ENCODE measurements at places on chromosomes 16 and 17. TPM values are rescaled to one million over a fixed set of nuclear protein-coding genes. Genes with fewer than 3 reads are reported as not detected.

The SYCE1L gene
- total RNA-seq: 1.6 TPM

- no peak for DNase-seq
These were observed 21.4 kb downstream of the MPRIP start for GRCh38 chr17:17063546-17064122.

The GPRC5B gene
- total RNA-seq: 0.48 TPM

The SPN gene
- total RNA-seq: not detected

DNA sequence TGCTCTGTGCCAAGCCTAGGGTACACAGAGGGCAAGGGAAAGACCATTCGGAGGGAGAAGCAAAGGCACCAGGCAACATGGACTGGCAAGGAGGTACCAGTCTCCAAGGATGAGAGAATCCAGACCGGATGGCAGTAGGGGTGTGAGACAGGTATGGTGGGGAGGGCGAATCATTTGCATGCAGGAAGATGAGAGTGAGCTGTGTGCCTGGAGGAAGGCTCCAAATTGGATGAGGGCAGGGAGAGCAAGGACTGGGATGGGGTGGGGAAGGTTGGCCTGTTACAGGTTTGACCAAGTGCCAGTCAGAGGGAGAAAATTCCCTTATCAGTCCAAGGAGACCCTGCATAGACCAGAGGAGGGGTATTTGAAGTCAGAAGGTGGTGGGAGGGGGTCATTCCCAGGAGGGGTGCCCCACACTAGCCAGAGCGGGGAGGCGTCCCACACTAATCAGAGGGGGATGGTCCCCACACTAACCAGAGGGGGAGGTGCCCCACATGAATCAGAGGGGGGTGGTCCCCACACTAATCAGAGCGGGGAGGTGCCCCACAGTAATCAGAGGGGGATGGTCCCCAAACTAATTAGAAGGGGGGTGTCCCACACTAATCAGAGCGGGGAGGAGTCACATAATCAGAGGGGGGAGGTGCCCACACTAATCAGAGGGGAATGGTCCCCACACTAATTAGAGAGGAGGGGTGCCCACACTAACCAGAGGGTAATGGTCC lies 737 bp downstream of the CANT1 start:
- no peak for DNase-seq

GRCh38 chr17:60747069-60747808 lies 69.6 kb downstream of the BCAS3 start:
- DNase-seq: no peak

The CCL7 gene
- not detected for total RNA-seq
